ENCODE measurements at places on chromosomes 4 and X. TPM values are rescaled to one million over a fixed set of nuclear protein-coding genes. Genes with fewer than 3 reads are reported as not detected.

Gene SASH3
- total RNA-seq = 3.2 TPM

Gene HSFX1
- total RNA-seq = 2.3 TPM

Gene CLOCK
- 37.1 TPM for total RNA-seq

Gene MAGEA8
- total RNA-seq = not detected

Gene STK32B
- 18.2 TPM for total RNA-seq

Gene SSX7
- not detected for total RNA-seq

Gene GAGE13
- not detected for total RNA-seq

Measured in diencephalon (tissue), 1 donor.